ENCODE measurements at places on chromosomes 1 and 21.

GRCh38 chr1:54582566-54583306 is 34.7 kb downstream of the ACOT11 start:
- no peak for DNase-seq

GRCh38 chr1:150572918-150573647 is 6.3 kb downstream of the MCL1 start:
- peak; percentile 13 for DNase-seq

DNA sequence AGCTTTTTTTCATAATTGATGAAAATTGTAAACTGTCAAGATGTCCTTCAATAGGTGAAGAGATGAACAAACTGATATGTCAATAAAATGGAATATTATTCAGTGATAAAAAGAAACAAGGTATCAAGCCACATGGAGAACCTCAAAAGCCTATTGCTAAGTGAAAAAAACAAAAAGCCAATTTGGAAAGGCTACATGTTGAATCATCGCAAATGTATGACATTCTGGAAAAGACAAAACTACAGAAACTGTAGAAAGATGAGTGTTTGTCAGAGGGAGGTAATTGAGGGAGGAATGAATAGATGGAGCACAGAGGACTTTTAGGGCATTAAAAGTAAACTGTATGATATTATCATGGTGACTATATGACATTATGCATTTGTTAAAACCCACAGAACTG is 34.5 kb upstream of the USP25 start:
- DNase-seq = no peak

GRCh38 chr1:119453021-119453420 is 38.1 kb downstream of the HSD3B2 start:
- DNase-seq = no peak

DNA sequence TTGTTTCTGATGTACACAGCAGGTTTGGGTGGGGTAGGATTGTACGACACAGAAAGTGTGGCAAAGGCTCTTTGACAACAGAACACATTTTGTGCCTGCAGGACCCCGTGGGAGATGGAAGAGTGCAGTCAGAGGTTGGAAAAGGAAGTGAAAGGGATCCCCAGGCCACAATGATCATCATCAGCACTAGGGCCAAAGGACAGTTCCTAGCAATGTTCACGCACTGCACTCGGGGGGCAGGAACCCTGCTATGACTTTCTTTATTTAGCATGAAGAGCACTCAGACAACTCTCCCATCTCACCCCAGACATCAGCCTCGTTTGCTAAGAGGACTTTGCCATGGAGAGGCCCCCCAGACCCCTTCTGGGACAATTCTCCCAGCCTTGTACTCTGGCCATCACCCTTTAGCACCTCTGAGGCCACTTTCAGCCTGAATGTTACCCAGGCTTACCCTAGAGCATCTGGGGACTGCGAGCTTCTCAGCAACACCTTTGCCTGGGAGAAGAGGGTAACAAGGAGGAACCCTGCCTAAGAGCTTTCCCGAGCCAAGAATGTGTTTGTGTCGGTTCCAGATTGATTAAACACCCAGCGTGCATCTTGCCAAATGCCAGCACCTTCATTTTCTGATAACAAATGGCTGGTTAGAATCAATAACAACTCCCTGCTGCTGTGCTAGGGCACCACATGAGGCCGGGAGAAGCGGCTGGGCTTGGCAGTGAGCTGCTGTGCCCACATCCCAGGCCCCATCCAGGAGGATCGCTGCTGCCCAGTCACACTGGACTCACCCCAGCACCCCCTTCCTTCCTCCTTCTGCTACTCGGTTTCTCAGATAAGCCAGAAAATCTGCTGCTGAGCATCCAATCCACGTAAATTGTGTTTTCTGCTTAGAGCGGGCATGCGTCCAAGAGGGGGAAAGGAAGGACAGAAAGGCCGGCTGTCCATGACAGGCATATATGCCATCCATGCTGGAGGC is 633.1 kb downstream of the AJAP1 start:
- DNase-seq = no peak

DNA sequence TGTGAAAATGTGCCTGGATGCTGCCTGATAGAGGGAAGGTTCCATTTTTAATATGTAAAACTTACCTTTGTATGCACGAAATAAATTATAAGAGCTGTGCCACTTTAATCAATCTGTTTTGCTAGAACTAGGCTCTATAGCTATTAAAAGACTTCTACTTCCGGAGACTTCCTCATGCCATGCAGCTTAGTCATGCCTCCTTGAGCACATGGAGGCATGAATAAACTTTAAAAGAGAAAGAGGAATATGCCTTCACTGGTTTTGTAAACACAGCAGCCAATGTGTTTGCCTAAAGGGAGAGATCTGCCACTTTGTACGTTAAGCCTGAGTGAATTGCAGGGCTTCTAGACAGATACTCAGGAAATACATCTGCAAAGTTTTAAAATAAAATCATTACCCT is 604.6 kb downstream of the LRRIQ3 start:
- DNase-seq = peak; percentile 66

GRCh38 chr1:94120991-94121390 is at the start of gene ABCA4:
Gene ABCA4 (minus strand): TSS chr1:94121148. CDS start chr1:94121045, 103 bp downstream.
- DNase-seq = no peak

GRCh38 chr1:93653656-93654055 is 28.0 kb downstream of the BCAR3 start:
- no peak for DNase-seq

- DNase-seq = no peak
These were observed 27.3 kb downstream of the MAN1C1 start for GRCh38 chr1:25643929-25644328.

DNA sequence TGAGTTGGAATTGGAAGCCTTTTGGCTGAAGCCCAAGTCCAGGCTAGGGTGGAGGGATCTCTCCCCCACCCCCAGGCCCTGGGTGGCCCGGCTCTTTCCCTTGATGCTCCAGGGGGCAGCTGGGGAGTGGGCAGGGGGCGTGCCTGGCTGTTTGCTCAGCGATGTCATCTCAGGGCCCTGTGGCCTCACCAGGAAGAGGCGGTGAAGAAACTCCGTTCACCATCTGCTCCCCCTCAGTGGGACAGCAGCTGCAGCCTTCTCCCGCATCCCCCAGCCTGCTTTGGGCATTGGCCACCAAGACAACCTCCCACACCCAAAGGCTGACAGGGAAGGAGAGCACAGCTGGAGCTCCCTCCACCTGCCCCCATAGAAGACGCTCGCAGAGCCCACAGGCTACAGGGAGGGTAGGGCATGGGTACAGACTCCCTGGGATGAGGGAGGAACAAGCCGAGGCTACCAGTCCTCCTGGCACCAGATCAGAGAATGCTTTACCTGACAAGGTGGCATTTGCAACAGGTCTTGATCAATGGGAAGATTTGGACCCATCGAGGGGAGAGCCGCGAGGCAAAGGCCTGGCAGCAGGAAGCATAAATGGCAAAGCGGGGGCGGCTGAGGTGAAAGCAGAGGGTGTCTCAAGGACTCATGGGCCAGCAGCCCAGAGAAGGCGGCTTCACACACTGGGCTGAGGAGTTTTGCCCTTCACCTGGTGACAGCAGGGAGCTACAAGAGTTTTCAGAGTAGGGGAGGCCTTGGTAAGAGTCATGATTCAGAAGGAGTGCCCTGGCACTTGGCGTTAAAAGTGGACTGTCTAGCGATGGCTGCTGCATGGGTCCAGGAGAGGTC is 6.5 kb upstream of the GUCA2A start:
- DNase-seq = no peak

GRCh38 chr1:82226186-82226505 is 425.4 kb downstream of the ADGRL2 start:
- no peak for DNase-seq

GRCh38 chr1:228105996-228106799 is 2.9 kb downstream of the MRPL55 start:
- no peak for DNase-seq

DNA sequence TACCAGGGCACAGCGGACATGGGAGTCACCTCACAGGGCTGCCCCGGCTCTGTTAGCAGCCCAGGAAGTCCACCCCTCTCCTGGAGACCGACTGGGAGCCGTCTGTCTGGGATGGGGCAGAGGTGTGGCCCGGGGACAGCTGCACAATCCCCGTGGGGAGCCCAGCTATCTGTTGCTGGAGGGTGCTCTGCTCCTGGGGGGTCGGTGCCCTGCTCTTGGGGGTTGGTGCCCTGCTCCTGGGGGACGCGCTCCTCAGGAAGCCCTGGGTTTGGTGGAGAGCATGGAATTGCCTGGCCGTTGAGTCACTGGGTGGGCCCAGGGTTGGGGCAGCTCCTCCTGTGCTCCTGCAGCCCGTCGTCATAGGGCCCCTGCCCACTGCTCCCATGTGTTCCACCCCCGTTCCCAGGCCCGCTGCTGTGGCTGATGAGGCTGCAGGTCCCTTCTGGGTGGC is 39.3 kb downstream of the AGPAT3 start:
- DNase-seq = no peak

DNA sequence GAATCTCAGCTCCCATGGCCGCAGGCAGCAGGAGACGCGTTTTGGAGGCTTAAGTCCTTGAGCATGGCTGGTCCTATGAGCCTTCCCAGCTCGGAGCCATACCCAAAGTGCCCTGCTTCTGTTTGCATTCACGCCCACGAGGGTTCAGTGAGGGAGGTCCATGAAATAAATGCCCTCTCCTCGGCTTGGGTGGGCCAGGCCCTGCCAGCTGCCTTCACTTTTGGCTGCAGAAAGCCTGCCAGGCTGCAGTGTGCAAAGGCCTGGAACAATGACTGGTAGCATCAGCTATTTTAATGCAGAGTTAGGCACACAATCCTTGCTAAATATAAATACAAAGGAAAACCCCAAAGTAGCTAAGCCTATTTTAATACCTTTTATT is 49.4 kb downstream of the H3-3A start:
- no peak for DNase-seq

GRCh38 chr1:203306089-203306964 is 1.0 kb downstream of the BTG2 start:
- DNase-seq = peak; percentile 78

DNA sequence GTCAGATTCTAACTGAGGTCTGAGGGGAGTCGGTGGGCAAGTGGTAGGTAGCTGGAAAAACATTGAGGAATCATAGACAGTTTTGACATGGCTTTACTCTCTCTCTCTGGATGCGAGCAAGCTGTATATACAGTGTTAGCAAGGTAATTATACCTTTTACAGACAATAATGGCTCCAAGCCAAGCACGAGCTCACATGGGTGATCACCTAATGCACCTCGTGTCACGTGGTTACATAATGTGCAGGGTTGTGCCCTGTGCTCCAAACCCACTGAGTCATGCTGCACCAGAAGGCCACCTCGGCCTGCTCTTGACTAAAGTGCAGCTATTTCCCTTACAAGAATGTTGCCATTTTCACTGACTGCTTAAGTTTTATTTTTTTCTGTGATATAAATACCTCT is 7.6 kb upstream of the CLCA2 start:
- peak; percentile 20 for DNase-seq

DNA sequence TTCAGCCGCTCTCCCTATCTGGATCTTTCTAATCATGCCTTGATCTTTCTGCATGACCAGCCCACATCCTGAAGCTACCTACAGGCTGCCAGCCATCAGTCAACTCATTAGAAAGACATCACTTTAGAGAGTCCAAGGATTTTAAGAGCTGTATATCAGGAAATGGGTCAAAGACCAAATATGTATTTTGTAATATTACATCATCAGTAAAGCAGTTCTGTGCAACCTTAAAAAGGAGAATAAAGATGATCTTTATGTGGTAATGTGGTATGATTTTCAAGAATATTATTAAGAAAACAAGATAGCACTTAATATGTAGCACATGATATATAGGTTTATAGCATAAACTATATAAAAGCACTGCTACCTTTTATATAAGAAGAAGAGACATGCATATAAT is 47.6 kb downstream of the SLC30A7 start:
- no peak for DNase-seq

GRCh38 chr1:115036814-115037507 is 7.3 kb downstream of the TSHB start:
- peak; percentile 28 for DNase-seq

- peak; percentile 74 for DNase-seq
These were observed 22.2 kb downstream of the FMOD start for GRCh38 chr1:203328714-203329122.

GRCh38 chr1:168504064-168504837 is 39.5 kb downstream of the XCL2 start:
- DNase-seq = peak; percentile 44

DNA sequence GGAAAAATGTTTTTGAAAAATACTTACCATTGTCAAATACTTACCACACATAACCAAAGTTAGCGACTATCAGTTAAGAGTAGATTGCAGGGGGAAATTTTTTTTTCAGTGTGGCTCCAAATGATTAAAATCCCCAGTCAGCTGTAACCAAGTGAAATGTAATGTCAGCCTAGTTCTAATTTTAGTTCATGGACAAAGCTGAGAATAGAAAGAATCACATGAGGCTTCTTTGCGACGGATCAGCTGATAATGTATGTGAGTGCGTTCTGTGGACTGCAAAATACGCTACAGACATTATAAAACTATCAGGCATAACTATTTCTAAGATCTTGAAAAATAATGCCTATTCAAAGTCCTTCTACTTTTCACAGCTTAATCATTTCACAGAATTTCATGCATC is at the start of gene LRRC39:
Gene LRRC39 (minus strand): TSS at position 166 of the 400 bp plus-strand sequence. CDS start 9,740 bp downstream, outside the sequence.
- DNase-seq = no peak

GRCh38 chr1:195577748-195578147 is 1030.5 kb downstream of the KCNT2 start:
- no peak for DNase-seq

DNA sequence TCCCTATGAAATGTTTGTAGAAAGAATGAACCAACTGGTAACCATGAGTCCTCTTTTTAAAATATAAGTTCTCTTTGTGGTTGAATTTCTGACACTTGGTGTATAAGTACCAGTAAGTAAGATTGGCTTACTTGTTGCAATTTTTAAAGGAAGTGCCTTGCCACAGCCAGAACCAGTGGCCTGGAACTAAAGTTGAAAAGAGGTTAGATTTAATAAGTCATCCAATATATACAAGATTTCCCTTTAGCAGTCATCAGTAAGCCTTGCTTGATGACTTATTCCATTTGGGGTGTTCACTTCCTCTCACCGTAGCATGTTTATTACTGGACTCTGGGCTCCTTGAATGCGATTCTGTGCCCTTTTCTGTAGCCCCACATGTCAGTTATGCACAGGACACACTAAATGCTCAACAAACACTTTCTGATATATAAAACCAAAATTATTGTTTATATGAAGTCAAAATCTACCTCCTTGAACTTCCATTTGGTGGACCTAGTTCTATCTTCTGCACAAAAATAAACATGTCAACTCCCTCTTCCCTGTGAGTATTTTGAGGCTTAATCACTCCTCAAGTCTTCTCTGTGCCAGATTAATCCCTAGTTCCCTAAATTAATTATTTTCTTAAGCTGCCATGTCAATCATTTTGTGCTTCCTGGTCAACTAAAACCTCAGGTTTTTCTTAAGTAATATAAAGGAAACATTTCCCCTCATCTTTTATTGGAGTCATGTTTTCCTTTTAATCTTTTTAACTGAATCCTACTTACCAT is 218.1 kb downstream of the ST6GALNAC3 start:
- DNase-seq = no peak

GRCh38 chr1:246255773-246256172 is 251.3 kb downstream of the SMYD3 start:
- no peak for DNase-seq

- DNase-seq = no peak
These were observed 10.3 kb upstream of the TEDDM1 start for GRCh38 chr1:182410620-182411273.

DNA sequence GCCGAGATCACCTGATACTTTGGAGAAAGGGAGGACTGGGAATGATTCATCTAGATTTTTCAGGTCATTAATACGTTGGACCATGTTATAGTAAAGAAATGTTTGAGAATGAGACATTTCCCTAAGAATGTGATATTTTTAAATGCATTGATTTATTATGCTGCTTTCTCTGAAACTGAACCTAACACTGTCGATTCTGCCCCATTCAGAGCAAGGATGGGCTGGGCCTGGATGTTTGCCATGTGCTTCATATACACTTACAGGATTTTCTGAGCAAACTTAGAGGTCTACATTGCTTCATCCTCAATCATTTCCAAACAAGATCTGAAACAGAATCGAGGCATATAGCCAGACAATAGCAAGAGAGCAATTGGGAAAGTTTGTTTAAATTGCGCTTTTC is 183.3 kb downstream of the CRB1 start:
- no peak for DNase-seq

Measured in hepatocyte (in vitro differentiated cells).